ENCODE measurements at places on chromosomes 12 and 14.

DNA sequence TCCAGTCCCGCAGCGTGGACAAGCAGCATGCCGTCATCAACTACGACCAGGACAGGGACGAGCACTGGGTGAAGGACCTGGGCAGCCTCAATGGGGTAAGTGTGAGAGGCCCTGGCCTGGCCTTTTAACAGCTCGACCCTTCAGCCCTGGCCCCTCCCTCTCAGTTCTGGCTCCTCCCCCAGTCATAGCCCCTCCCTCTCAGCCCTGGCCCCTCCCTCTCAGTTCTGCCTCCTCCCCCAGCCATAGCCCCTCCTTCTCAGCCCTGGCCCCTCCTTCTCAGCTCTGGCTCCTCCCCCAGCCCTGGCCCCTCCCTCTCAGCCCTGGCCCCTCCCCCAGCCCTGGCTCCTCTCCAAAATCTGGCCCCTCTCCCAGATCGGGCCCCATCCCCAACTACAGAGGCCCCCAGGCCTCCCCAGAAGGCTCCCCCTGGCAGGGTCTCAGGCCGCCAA lies 11.2 kb downstream of the CEP170B start:
- DNase-seq = peak; percentile 48

DNA sequence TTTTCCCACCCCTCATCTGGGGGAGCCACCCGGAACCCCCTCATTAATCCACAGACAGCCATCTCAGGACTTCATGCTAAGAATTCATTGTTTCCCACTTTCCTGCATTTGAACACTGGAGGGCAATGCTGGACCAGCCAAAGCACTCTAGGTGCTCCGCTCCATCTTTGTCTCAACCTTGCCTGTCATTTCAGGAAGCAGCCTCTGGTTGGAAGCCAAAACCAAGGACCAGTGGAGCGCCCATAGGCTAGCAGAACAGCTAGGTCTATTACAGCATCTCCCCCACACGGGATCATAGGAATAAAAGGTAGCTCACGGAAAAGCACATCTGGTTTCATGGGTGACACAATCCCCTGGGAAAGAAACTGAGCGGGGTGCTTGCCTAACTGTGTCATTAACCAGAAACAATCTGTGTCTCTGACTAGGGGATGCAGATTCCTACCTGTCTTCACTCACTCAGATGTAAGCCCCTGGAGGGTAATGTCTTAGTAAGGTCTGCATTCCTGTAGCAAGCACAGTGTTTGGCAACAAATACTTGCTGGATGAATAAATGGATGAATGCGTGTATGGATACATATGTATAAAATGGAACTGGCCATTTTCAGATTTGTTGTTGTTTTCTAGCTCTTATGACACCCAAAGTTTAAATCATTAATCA lies 197.0 kb downstream of the DAD1 start:
- DNase-seq = no peak

DNA sequence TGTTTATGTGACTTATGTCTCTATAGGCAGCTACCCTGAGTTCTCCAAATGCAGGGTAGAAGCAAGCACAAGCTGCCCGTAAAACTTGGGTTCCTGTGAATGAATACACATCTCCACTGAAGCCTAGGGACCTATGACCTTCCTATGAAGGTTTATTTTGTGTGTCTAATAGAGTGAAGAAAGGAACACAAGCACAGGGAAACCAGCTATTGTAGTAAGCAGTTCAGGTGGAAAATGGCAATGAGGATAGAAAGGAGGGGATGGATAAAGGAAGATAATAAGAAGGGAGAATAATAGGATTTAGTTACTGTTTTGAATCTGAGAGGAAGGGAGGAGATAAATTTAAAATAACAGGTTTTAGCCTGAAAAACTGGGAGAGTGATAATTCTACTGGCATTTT lies 2.4 kb downstream of the PFKM start:
- DNase-seq = no peak

- no peak for DNase-seq
These were observed 457.6 kb downstream of the ZFP36L1 start for GRCh38 chr14:68335312-68335711.

Measured in activated naive CD8-positive, alpha-beta T cell treated with anti-CD3 and anti-CD28 coated beads, Interleukin-2, amount 10 ng/mL, durations not matched to agents 7 days and 5 days (primary cell).